ENCODE measurements at places on chromosomes 5 and 9.

DNA sequence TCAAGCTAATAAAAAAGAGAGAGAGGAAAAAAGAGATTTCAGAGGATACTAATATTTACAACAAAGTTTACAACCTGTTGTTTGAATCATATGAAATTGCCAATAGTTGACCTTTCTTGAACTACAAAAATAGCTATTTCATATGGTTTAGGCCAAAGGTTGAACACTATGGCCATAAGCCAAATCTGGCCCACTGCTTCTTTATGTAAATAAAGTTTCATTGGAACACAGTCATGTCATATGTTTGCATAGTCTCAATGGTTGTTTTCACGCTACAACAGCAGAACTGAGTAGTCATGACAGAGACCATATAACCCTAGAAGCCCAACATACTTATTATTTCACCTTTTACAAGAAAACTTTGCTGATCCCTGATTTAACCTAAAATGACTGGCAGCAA lies 20.9 kb downstream of the SEMA5A start:
- DNase-seq: no peak

GRCh38 chr9:137971477-137972138 lies 94.0 kb downstream of the CACNA1B start:
- DNase-seq: no peak

DNA sequence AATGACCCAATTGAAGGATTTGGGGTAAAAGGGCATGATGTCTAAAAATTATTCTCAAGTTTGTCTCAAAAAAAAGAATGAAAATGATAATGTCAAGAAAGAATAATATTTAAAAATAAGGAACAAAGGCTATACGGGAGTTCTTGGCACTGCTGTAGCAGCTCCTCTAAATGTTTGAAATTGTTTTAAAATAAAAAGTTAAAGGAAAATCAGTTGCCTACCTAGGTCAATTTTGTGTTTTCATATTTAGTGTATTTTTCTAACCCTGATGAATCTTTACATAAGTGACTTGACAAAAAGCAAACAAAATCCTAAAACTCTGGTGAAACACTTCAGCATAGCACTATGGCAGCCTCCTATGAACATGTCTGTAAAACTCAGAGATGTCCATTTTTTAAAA lies 56.4 kb downstream of the ALDH1A1 start:
- DNase-seq: no peak

DNA sequence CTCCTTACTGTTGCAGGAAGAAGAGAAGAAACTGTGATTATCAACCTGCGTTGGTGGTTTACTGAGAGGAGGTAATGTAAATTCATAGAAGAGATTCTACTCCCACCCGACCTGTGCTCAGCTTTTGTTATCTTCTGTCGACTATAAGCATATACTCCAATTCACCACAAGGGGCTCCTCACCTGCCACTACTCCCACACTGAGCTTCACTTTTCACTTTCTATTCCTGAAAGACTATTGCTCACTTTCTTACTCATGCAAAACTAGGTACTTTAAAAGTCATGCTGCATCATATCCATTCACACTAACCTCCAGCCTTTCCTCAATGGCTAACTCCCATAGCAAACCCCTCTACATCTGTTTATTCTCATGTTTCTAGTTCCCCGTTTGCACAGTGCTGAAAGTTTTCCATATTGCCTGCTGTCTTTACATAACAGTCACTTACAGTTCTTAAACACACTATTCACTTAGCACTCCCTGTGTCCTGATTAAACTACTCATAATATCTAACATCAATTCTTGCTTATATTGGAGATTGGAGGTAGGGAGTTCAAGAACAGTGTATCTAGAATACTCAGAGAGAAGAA lies 1062.6 kb downstream of the NR2F1-AS1 start:
- DNase-seq: peak; percentile 11

DNA sequence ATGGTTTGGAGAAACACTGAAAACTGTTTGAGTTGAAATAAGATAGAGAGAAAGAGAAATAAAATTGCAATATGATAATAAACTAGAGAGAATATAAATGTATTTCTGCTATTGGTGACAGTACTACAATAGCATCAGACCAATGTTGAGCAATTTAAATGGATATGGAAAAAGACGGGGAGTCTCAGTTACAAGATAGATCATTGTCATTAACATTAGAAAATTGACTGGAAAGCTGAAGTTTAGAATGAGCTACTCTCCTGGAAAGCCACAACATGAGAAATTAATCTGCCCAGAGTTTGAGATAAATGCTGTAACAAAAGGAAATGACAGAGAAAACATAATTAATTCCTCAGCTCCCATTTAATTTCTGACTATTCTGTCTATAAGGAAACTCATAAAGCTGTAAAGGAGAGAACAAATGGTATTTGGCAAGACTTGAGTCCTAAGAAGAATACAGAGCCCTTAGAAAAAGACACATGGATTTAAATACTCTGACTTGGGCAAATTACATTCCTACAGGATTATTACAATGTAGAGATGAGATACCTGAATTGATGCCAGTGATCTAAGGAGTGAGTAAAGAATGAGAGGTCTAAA lies 624.5 kb upstream of the CHD1 start:
- DNase-seq: no peak

DNA sequence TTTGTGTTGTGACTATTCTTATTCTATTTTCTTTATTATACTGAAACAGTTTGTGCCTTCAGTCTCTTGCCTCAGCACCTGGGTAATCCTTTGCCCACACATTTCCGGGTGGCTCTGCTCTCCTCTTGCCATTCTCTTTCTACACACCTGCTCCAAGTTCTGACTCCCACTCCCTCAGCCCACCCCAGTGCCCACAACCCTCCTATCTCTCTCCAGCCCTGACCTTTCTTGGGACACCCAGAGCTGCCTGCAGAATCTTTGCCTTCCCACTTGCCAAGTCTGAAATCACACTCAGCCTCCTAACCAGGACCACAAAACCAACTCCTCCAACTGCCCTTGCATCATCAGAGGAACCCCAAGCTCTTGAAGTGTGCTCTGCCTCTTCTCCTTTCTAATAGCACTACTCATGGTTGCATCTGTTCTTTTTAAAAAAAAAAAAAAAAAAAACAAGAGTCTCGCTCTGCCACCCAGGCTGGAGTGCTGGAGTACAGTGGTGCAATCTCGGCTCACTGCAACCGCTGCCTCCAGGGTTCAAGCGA lies 4.1 kb downstream of the SWI5 start:
- DNase-seq: no peak

GRCh38 chr9:113531919-113532808 lies 68.6 kb downstream of the RGS3 start:
- DNase-seq: no peak
